Caki2 (cell line): ENCODE measurements at places on chromosomes 5 and 9. TPM values are rescaled to one million over a fixed set of nuclear protein-coding genes. Genes with fewer than 3 reads are reported as not detected.

DNA sequence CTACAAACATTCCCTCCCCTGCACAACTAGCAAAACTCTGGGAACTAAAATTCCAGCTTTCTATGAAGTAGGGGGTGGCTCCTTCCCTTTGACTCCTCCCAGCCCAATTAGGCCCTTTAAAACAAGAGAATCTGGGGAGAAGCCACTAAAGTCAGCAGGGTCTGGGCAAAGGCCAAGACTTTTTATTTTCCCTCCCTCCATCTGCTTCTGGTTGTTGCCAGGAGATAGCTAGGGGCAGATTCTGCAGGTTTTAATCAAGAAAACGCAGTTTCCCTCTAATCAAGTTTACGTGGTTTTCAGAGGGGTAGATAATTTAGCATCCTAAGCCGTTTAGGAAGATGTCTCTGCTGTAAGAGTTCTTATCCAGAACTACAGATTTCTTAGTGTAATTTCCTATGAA, 114.5 kb upstream of the CDH6 start:
- DNase-seq = no peak

DNA sequence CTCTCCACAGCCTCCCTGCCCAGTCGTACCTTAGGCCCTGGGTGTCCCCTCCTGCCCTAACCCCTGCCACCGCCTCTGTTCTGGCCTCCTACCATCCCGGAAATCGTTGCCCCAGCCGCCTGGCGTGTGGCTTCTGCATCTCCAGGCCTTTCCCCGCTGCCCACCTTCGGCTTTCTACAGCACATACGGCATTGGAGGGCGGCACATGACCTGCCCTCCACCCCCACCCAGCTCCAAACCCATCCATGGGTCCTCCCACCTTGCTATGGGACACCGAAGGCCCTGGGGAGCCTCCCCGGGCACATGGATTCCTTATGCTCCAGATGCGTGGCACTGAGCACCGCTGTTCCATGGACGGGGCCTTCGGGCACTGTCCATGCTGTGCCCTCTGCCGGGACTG, 32.0 kb downstream of the FGF18 start:
- DNase-seq = no peak

DNA sequence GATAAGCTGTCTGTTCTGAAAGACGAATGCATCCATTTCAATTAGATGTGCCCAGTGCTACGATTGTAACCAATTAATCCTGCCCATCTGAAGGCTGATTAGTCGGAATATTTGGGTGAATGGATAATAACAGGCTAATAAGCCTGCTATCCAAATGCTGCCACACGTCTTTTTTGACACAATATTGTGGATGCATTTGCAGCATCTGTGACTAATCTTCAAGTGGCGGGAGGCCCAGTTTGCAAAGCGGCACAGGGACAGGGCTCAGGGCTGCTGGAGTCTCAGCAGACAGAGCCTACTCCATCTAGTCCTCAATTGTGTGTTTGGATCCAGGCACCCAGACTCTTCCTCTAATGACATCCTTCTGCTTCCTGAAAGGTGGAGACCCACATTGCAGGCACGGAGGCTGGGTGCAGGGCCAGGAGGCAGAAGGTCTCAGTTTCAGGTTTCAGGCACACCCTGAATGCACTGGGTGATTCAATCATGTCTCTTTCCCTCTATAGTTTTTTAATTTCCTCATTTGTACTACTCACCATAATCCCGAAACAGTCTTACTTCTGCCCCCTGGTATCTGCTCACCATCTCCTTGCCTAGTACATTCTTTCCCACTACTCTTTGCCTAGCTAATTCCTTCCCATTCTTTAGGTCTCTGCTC, 169.6 kb downstream of the ASTN2 start:
- no peak for DNase-seq

DNA sequence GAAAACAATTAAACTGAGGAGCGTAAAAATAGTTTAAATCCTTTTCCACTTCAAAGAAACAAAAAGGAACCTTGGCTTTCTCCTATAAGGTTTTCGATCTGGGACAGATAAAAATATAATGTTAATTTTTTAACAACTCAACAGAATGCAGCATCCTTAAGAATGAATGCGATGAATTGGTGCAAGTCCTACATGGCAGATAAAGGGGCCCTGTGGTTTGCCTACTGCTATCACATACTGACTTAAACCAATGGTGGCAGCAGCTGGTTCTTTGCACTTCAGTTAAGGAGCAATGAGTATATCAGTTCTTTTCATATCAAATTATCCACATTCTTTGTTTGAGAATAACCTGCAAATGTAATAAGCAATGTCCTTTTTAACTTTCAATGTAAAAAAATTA, 12.4 kb upstream of the TYRP1 start:
- DNase-seq = no peak

- peak; percentile 66 for DNase-seq
Measured at GRCh38 chr9:89154651-89155336, 23.8 kb downstream of the SHC3 start.

DNA sequence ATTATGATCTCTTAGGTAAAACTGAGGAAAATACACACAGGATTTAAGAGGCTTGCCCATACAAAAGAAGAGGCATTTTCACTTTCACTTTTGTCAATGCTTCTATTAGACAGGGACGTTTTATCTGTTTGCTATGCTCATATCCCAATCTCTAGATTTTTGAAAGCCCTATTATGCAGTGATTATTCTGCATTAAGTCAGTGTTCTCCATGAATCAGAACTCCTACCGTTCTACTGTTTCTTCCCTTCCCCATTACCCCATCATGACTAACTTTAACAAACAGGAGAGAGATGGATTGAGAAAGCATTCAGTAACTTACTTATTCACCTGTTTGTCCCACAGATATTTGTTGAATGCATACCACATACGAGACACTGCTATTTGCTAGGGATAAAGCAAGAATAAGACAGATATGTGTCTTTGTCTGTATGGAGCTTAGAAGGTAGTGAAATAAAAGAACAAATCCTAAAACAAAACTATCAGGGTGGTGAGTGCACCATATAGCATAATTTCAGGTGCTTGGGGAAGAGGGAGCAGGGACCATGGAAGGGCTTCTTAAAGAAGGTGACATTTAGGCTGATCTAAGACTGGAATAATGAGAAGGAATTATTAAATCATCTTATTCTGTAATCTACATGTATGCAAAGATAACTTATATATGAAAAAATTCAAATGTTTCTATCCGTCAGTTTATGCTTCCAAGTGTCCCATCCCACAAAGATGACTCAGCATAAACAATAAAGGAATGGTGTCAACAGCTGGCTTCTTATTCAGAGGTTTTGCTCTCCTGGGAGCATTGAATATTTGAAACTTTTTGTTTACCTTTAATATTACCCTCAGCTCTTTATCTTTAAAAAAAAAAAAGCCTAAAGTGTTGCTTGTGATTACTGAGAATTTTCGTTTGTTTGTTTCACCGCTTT, 328.1 kb downstream of the HINT1 start:
- DNase-seq = no peak

DNA sequence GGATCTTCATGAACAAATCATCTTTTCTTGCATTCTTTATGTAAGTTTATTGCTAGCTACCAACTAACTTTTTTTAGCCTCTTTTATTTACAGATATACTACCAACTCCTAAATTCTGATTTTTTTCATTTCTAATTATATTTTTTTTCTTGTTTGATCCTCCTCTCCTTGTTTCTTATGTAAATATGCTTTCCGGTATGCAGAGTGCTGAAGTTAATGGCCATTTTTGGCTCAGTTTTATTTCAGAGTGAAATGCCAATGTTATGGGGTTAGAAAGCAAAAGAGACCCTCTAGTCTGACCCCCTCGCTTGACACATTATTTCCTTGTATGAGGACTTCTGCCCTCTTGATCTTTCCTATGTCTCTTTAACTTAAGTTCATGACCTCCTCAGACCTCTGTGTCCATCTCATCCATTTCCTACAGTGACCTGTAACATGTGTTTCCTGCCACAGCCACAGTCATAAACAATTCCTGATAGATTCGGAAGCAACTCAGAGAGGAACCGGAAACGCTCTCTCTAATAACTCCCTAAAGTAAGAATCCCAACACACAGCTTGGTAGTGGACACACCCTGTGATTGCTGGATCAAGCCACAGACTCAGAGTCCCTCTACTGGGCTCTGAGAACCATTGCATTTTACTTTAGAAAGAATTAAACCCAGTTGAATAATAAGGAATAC, 42.9 kb upstream of the AFAP1L1 start:
- peak; percentile 44 for DNase-seq

DNA sequence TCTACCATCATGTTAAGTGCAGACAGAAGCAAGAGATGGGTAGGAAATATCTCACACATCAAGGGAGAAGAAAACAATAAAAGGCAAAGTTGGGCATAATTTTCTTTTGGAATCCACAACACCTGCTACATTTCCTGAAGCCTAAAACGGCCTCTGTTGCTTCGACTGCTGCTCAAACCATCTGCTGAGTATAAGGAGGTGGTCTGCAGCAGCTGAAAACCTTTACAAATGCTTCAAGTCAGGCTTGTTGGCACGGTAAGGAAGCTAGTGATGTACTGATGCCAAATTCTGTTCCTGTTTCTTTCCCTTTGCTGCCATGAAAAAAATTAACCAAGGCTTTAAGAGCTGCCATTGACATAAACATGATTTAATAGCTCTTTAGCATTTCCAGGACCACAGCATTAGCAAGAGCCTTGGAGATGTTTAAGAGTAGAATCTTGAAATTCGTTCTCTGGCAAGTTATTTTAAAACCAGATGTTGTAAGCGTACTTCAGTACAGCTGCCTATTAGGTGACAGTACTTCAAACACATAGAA, 75.6 kb downstream of the DMRTA1 start:
- no peak for DNase-seq

GRCh38 chr5:142032747-142033631, 20.2 kb upstream of the GNPDA1 start:
- DNase-seq = no peak

GRCh38 chr9:93660352-93661046, 84.1 kb downstream of the PHF2 start:
- no peak for DNase-seq

- no peak for DNase-seq
Measured at GRCh38 chr5:177128551-177128981, 5.0 kb upstream of the NSD1 start.

DNA sequence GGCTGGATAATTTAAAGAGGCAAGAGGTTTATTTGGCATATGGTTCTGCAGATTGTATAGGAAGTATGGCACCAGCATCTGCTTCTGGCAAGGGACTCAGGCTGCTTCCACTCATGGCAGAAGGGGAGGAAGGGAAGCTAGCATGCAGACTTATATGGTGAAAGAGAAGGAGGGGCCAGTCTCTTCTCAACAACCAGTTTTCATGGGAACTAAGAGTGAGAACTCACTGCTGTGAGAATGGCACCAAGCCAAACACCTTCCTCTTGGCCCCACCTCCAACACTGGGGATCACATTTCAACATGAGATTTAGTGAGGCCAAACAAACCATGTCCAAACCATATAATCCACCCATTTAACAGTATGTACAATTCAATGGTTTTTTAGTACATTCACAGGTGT, 113.3 kb upstream of the SHB start:
- no peak for DNase-seq

GRCh38 chr9:131809941-131810344, 70.1 kb upstream of the RAPGEF1 start:
- no peak for DNase-seq

- no peak for DNase-seq
Measured at GRCh38 chr9:131698618-131698985, 41.3 kb downstream of the RAPGEF1 start.

DNA sequence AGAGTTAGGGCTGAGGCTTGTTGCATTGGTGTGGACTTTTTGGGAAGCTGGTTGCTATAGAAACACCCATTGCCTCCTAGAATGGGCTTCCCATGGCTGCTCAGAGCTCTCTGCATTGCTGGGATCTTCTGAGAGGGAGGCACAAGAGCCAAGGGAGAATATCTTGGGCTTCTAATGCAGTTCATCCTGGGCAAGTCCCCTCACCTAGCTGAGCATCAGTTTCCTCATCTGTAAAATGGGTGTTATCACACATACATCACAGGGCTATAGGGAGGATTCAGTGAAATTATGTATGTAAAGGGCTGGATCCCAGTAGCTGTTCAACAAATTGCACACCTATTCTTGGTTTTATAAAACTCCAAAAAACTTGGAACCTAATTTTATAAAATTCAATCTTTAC, 106.1 kb upstream of the ALDH1B1 start:
- DNase-seq = no peak

- no peak for DNase-seq
Measured at GRCh38 chr9:75699625-75700251, 190.7 kb upstream of the PCSK5 start.

DNA sequence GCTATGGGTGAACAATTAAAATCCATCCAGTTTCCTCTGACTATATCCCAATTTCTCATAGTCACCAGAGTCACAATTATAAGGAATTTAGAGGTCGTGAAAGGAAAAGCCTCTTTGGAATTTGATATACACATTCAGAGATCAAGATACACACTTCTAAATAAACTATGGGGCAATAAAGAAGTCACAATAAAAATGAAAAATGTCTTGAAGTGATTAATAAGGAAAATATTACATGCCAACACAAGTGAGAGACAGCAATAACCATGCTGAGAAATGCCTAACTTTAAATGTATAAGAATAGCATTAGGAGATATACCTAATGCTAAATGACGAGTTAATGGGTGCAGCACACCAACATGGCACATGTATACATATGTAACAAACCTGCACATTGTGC, 54.9 kb upstream of the ADAMTS19 start:
- no peak for DNase-seq

The NXNL2 gene
- 6.9 and 7.8 TPM in 2 replicates for total RNA-seq

The EMB gene
- total RNA-seq = 0.12 TPM in 1 of 2 replicates, not detected in the other

The PIP5K1B gene
- not detected in 2 replicates for total RNA-seq

The TAF1L gene
- not detected in 2 replicates for total RNA-seq
